ENCODE measurements at places on chromosomes 12 and 14.

DNA sequence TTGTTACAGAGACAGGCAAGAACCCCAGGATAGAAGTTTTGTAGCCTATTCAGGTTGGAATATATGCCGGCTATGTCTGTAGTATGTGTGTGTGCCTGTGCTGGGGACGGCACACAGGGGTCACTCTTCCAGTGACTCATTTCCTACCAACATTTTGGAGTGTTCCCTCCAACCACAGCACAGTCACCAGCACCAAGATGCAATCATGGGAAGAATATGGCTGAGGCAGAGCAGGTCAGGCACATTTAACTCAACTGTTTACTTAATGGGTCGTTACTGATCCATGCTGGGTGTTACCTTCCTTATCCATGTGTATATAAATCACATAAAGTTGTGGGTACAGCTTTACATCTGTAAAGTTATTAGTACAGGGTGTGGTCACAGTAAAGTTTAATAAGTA is 178.3 kb downstream of the PRKD1 start:
- DNase-seq: no peak

DNA sequence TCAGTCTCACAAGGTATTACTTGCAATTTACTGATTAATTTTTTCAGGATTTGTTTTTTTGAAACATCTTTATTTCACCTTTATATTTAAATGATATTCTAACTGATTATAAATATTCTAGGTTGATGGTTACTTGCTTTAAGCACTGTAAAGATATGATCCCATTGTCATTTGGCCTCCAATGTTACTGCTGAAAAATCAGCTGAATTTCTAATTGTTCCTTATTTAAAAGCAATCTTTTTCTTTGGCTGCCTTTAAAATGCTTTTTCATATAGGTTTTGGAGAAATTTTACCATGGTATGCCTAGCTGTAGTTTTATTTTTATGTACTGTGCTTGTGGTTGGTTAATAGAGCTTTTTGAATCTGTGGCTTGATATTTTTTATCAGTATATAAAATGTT is 275.6 kb upstream of the PPFIA2 start:
- no peak for DNase-seq

- no peak for DNase-seq
These were observed 3.5 kb downstream of the RDH5 start for GRCh38 chr12:55723516-55724225.

- DNase-seq: no peak
These were observed 7.2 kb downstream of the NAB2 start for GRCh38 chr12:57096099-57096572.

DNA sequence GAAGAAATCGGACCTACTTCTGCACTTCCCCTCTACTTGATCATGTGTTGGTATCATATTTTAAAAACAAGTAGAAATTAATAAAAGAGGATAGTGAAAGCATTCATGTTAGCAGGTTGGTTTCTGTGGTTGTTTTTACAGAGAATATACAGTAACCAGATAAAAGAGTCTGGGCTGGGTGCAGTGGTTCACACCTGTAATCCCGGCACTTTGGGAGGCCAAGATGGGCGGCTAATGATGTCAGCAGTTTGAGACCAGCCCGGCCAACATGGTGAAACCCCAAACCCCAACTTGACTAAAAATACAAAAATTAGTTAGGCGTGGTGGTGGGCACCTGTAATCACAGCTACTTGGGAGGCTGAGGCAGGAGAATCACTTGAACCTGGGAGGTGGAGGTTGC is 55.9 kb downstream of the LRP6 start:
- no peak for DNase-seq

DNA sequence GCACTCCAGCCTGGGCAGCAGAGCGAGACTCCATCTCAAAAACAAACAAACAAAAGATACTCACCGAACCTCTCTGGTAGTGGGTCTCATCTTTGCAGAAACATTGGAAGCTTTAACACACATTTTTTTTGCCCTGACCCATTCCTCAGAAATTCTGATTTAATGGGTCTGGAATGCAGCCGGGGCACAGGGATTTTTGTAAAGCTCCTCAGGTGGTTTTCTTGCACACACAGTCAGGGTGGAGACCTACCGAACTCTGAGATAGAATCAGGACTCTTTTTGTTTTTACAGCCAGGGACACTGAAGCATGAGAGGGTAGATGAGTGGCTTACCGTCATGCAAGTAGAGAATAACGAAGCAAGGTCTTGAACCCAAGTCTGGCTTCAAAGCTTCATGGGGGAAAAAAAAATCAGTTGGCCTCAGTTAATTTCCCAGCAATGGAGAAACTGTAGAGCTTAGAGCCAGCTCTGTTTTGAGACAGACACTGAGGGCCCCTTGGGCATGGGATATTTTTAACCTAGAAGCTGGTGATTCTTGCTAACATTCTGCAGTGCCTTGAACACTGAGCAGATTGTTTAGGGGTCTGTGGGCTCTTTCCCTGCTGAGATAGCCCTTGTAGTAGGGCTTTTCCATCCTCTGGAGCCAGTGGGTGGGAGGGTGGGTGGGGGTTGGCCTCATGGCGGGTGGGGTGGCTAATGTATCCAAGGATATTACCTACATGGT is 4.8 kb downstream of the RNU4-2 start:
- no peak for DNase-seq

- no peak for DNase-seq
These were observed 21.3 kb downstream of the GCH1 start for GRCh38 chr14:54881235-54881760.

GRCh38 chr12:19572920-19573558 is 133.7 kb downstream of the AEBP2 start:
- no peak for DNase-seq

GRCh38 chr14:79515158-79515557 is 696.1 kb downstream of the DIO2 start:
- DNase-seq: no peak

DNA sequence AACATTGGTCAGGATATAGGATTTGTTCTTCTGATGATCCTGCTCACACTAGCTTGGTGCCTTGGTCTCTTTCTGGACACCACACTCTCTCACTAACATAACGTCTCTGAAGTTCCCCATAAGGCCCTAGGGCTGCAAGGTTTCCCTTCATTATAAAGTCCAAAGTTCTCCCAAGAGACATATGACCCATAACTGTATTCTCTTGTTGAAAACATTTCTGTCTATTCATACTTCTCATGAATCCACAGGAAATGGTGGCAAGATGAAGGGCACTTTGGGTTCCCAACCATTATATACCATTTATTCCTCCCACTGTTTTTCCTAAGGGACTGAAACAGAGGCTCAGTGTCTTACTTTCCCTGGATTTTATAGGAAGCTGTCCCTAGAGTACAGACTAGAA is 37.1 kb upstream of the KITLG start:
- no peak for DNase-seq

- DNase-seq: no peak
These were observed 3.9 kb downstream of the MPHOSPH9 start for GRCh38 chr12:123229051-123229450.

- DNase-seq: no peak
These were observed 99.6 kb downstream of the SLC38A6 start for GRCh38 chr14:61080591-61081010.

DNA sequence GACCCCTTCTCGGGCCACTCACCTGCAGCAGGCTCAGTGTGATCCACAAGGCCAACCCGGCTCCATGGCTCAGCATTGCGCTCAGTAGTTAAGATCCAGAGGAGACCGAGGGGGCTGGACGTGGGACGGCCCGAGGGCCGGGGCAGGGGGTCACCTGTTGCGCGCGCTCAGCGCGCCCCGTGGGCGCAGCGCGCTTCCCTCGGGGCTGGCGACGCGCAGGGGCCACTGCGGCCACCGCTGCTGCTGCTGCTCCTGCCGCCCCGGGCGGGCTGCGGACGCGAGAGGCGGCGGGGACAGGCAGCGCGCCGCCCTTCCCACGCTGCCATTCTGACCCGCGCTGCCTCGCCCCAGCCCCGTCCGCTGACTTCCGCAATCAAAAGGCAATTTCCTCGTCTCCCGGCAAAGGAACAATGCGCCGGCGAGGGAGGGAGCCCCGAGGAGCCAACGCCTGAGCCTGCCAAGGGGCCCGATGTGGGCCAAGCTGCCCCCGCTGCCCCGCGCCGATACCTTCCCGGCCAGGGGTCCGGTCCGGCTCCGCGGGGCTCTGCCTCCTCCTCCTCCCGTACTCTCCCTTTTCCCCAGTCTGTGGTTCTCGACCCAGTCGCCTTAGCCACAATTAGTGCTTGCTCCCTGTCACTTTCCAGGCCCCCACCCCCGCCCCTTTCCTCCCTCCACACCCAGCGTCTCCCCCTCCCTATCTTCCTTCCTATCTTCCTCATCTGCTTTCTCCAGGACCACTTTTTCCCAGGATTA is 27.3 kb downstream of the PTPRB start:
- DNase-seq: no peak

GRCh38 chr12:9948606-9949296 is 16.6 kb upstream of the CLEC2A start:
- no peak for DNase-seq

- no peak for DNase-seq
These were observed 72.5 kb downstream of the NTN4 start for GRCh38 chr12:95718006-95718431.

Measured in stimulated activated CD4-positive, alpha-beta T cell treated with anti-CD3 and anti-CD28 coated beads, Interleukin-15, amount 100 ng/mL, for 1 hour (primary cell).